ENCODE measurements at places on chromosomes 1 and 21.

GRCh38 chr1:39576016-39576657 is 453 bp downstream of the PABPC4 start:
- DNase-seq: no peak

- DNase-seq: no peak
Observed at GRCh38 chr1:51871351-51871975, 7.1 kb downstream of the NRDC start.

- DNase-seq: peak; percentile 43
Observed at GRCh38 chr1:22976461-22977243, 4.0 kb upstream of the LACTBL1 start.

GRCh38 chr1:160625321-160625720 is 21.5 kb downstream of the SLAMF1 start:
- DNase-seq: no peak

DNA sequence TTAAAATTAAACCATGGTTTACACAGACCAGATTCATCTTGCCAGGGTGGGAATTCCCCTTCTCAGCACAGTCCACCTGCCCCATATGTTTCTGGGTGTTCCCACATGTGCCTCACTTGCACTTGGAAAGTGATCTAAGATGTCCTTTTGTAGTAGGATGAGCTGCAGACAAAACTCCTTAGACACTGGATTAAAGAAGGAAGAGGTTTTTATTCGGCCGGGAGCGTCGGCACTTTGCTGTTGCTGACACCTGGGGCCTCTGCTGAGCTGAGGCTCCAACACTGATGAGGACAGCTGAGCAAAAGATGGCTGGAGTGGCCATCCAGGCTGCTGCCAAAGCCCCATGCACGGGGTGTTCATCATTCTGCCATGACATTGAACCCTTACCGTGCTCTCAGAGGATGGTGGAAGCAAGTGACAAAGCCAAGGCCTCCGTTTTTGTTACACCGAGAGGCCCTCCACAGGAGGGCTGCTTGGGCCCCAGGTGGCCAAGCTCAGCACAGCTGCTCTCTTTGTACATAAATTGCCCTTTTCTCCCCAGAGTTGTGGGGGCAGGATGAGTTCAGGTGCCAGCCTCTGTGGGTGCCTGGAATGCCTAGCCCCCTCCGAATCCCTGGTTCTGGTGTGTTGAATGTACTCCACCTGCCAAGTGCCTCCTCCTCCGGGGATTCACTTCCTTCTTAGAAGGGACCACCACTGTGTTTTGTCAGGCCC is 7.3 kb upstream of the ACOT11 start:
- no peak for DNase-seq

- DNase-seq: peak; percentile 74
Observed at GRCh38 chr1:37922767-37923550, 23.9 kb downstream of the INPP5B start.

GRCh38 chr1:115927971-115928370 is 48.3 kb upstream of the SLC22A15 start:
- DNase-seq: no peak

DNA sequence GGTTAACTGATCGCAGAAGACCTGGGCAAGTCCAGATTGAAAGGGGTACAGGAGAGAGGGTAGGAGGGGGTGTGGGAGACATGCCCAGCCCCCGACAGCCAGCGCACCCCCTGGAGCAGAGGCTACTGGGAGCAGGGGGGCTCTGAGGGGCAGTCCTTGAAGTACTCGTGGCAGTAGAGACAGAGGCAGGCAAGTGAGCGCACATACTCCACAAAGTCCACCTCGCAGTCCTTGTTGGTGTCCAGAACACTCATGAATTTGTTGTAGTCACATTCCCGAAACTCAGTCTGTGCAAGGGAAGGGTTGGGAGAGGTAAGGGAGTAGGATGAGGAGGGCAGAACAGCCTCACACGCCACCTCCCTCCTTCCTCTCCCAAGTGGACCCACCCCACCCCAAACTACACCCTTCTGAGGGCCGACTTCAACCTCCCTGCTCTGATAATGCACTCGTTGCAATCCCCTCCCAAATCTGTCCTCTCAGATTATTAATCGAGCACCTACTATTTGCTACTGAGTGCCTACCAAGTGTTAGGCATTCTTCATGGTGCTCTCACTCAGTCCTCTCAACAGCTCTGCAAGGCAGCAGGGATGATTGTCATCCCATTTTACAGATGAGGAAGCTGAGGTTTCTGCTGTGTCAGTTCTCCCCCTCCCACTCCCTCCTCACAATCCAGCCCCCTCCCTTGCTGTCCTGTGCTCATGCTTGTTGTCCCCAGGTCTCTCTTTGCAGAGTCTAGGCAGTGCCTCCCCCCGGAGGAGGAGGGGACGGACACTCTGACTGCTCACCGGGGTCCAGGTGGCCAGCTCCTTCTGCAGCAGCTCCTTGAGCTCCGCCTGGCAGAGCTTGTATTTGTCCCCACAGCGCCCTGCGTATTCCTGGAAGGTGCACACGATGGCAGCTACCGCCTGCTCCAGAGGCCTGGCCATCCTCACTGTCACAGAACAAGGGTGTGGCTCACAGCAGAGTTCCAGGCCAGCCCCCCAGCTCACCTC is 1.2 kb downstream of the S100A3 start:
- peak; percentile 51 for DNase-seq

GRCh38 chr21:33078907-33079582 is 9.1 kb downstream of the OLIG1 start:
- peak; percentile 87 for DNase-seq

- no peak for DNase-seq
Observed at GRCh38 chr1:91594383-91595055, 93.9 kb downstream of the CDC7 start.

GRCh38 chr1:14923727-14924452 is 229.7 kb upstream of the TMEM51 start:
- no peak for DNase-seq

DNA sequence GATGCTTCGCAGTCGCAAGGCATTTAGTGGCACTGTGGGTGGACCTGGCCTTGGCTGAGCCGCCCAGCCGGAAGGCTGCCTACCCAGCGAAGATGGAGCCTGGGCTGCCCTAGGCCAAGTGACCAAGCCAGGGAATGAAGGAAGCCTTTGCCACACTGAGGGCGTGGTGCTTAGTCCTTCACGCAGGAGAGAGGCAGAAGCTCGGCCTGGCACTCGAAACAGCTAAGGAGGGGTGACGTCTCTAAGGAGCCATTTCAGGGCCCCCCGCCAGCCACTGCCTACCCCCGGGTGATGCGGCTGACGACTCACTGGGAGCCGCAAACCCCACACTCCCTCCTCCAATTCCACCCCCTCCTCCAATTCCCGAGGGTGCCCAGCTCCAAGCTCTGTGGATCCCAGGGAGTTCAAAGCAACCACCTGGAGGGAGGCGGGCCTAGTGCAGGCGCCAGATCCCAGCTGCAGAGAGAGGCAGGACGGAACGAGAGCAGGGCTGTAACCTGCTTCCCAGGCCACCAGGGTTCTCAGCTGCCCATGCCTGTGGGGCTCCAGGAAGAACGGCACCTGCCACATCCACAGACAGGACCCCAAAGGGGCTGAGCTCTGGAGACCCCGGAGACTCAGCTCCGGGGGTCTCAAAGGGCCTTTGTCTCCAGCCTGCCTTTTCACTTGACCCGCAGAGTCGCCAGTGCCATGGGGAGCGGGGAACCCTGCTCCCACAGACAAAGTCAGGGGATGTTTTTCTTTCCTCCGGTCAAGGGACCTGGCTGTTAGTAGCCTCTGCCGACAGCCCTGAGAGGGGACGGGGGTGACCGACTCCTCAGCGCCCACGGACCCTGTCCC is 75.8 kb downstream of the ARHGEF16 start:
- DNase-seq: no peak

DNA sequence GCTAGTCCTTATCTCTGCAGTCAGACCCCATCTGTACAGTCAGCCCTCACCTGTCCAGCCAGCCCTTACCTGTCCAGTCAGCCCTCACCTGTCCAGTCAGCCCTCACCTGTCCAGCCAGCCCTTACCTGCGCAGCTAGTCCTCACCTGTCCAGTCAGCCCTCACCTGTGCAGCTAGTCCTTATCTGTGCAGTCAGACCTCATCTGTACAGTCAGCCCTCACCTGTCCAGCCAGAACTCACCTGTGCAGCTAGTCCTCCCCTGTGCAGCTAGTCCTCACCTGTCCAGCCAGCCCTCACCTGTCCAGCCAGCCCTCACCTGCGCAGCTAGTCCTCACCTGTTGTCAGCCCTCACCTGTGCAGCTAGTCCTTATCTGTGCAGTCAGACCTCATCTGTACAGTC is 506.8 kb downstream of the NPHP4 start:
- no peak for DNase-seq

DNA sequence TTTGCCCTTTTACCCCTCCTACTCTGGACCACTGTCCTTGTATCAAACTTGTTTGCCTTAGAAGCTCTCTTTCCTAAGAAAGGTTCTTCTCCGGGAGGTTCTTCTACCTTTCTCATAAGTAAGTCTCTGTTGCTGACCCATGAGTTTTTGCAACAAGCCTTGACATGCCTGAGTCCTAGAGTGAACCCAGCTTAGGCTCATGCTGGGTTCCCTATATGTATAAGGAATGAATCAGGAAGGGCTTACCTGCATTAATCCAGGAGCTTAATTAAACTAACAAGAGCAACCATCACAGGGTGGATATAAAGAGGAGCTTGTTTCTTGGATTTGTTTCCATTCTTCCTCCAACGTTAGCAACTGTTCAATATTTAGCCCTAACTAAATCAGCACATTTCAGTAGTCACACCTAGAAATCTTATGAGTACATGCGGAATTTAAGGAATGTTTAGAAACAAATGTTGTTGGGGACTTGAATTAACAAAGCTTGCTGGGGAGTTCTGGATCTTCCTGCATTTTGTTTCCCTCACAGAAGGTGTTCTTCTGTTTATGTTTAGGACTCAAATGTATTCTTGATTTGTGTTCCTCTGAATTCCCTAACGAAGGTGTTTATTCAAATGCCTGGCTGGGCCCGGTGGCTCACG is 64.3 kb upstream of the RAB3GAP2 start:
- DNase-seq: no peak

GRCh38 chr21:20108976-20109540 is 889.2 kb upstream of the NCAM2 start:
- DNase-seq: no peak

- DNase-seq: no peak
Observed at GRCh38 chr1:14993414-14993813, 160.1 kb upstream of the TMEM51 start.

DNA sequence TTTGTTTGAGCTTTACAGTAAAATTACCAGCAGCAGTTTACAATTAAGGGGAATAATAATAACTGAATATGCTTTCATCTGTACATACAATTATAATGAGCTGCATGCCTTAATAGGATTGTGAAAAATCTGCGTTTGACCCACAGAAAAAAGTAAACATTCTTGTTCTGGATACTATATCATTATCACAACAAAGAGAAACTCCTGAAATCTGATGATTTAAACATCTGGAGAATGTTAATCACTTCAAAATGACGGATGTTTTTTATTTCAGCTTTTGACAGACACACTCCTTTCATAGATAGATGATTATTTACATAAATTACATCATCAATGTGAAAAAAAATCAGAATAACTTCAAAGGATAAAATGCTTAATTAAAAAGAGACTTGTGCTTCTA is 58.5 kb downstream of the TYW3 start:
- DNase-seq: no peak
